ENCODE measurements at places on chromosomes 7 and 10.

DNA sequence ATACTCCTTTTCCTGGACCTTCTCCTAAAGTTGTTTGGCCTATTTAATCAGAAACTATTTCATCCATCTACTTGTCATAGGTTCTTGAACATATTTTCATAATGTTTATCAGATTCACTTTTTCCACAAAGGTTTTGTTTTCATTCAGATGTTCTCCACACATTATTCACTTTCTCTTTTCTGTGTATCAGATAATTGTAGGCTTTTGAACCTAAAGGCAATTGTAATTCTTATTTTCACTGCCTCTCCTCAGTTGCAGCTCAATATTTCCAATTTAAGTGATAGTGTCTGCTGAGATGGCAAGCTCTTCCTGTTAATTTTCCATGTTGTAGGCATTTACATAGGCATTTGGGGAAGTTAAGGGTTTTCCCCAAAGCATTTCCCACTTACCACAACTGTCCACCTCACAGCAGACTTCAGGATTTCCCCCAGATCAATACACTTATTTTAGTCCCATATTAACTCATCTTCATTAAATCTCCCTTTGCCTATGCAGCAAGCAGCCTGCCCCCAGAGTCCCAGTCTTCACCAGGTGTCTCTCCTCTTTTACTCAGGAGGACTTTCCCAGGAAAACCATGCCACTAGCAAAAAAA is 12.3 kb upstream of the IKZF1 start:
- no peak for DNase-seq

DNA sequence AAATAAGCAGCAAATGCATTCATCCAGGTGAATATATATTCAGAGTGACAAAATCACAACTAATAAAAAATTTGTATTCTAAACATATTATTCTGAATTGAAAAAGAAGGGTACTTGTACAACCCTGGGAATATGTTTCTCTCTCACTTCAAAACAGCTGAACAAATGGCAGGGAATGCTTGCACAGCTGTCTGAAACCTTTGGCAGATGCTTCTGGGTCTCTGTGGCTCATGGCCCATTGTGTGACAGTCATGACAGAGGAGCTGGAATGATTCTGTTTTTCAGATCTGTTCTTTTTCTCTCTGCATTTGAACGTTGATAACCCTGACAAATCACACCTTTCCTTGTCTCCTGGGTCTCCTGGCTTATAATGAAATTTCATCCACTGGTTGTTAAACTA is 275.7 kb upstream of the FZD1 start:
- DNase-seq = no peak

GRCh38 chr10:11096422-11096821 is 78.8 kb downstream of the CELF2 start:
- DNase-seq = no peak

DNA sequence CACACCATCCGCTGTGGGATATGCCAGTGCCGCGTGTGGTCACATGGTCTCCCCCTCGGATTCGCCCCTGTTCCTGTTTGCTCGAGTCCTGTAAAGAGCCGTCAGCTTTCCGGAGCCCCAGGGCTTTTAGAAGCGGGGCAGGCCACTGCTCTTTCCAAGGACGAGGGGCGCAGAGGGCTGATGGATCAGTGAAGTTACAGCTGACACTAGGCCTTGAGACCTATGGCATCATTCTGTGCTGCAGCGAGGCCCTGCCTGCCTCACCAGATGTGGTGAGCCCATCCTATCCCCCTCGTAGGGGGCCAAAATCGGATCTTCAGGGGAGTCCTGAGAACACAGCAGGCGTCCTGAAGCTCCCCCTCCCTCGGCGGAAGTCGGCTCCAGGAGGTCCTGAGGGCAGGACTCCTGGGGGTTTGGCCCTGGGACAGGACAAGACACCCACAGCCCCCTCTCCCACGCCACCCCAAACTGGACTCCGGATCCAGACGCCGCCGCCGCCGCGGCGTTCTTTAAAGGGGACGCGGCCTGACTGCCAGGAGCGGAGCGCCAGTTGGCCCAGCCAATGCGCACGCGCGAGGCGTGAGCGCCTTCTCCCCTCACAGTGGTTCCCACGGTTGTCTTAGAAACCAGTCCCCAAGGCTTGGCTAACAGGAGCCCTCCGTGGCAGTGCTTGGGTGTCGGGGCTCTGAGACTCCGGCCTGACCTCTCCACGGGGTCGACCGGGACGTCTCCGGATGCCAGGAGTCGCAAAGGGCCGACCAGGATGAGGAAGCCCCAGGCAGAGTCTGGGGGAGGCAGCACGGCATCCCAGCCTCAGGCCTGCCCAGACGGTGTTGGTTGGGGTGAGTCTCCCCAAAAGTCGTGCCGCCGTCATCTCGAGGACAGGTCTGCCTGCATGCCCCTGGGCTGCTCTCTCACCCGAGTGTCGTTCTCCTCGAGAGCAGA is 371.7 kb downstream of the ZNF716 start:
- DNase-seq = no peak

GRCh38 chr7:157801971-157802675 is 465.3 kb downstream of the DNAJB6 start:
- DNase-seq = no peak

- DNase-seq = no peak
Observed at GRCh38 chr10:74310652-74311257, 159.7 kb downstream of the ADK start.

- no peak for DNase-seq
Observed at GRCh38 chr7:143467724-143468123, 9.9 kb upstream of the TAS2R41 start.

- DNase-seq = no peak
Observed at GRCh38 chr7:158473946-158474345, 113.7 kb downstream of the PTPRN2 start.

GRCh38 chr7:95886501-95887090 is 114.2 kb downstream of the DYNC1I1 start:
- DNase-seq = no peak

GRCh38 chr10:73517166-73517888 is 21.5 kb upstream of the PPP3CB start:
- no peak for DNase-seq

DNA sequence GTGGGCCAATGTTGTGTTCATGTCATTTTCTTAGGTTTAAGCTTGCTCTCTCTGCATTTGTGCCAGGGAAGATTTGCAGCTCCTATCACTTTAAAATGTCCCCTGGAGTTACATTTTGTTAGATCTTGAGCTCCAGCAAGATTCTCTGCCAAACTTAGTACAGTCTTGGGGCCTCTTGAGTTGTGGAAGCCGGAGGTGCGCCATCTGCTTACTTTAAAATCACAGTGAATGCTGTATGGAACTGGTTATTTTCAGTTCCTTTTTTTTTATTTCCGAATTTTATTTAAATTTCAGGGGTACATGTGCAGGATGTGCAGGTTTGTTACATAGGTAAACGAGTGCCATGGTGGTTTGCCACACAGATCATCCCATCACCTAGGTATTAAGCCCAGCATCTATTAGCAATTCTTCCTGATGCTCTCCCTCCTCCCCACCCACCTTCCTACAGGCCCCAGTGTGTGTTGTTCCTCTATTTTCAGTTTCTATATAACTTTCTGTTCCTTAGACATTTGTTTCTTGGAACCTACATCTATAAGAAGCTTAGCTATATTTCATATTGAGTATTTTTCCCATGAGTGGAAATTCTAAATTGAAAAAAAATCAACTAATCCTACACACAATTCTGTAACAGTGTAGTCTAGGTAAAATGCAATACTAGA is 114.4 kb upstream of the CREB5 start:
- no peak for DNase-seq

DNA sequence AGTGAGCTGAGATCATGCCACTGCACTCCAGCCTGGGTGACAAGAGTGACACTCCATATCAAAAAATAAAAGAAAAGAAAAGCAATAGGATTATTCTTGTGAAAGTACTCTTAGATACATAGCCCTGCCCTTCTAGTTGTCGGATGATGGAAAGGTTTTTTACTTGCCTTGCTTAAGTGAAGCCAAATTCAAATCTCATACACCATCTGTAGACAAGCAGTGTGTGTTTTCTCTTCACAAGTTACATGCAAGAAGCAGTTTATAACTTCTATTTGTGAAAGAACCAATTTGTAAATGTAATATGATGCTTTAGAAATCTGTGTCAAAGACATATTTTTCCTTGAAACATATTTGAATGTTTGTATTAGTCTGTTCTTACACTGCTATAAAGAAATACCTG is 15.8 kb upstream of the MPP7 start:
- no peak for DNase-seq

DNA sequence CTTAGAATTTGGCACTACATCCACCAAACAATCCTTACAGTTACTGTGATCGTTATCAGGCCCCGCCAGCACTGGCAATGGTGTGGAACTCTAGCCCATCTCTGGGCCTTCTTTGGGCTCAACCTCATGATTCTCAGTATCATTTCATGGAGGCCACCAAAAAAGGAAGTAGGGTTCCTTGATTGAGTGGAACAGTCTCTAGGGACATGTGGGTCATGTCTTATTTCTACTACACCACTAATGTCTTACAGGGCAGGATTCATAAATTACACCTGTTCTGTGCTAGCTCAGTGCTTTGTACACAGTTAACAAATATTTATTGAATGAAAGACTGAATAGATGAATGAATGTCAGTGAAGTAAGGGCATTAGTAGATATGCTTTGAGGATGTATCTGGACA is 53.9 kb downstream of the AP3M1 start:
- no peak for DNase-seq

DNA sequence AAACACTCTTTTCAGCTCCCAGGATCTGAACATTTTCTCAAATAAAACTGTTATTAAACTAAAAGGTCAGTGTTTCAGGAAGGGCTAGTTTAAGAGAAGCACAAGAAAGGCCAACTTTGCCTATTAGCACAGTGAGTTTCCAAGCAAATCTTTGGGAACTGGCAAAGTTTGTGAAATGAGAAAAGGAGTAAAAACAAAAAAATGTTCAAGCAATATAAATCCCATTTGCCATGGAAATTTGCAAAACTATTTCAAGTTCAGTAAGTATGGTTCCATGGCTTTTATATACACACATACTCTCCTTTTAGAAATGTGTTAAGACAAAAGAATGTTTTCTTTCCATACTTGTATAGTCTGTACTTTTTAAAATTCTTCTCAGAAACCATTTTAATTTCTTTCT is 51.5 kb downstream of the CHCHD3 start:
- no peak for DNase-seq

- no peak for DNase-seq
Observed at GRCh38 chr10:52250510-52250909, 63.6 kb upstream of the DKK1 start.

DNA sequence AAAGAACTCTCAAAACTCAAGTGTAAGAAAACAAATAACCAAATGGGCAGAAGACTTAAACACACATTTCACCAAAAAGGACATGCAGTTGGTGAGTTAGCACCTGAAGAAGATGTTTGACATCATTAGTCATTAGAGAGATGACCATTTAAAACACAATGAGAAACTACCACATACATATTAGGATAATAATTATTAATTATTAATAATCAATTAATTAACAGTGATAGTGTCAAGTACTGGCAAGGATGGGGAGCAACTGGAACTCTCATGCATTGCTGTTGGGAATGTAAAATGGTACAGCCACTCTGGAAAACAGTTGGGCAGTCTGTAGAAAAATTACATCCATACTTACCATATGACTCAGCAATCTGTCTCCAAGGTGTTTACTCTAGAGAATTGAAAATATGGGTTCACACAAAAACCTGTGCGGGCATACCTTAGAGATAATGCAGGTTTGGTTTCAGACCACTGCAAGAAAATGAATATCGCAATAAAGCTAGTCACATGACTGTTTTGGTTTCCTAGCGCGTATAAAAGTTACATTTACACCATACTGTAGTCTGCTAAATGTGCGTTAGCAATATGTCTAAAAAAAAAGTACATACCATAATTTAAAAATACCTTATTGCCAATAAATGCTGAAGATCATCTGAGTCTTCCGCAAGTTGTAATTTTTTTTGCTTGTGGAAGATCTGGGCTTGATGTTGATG is 30.3 kb downstream of the ARID5B start:
- no peak for DNase-seq

GRCh38 chr7:124428781-124429180 is 336.8 kb downstream of the GPR37 start:
- no peak for DNase-seq

- DNase-seq = no peak
Observed at GRCh38 chr7:1679966-1680730, 10.1 kb downstream of the ELFN1 start.

DNA sequence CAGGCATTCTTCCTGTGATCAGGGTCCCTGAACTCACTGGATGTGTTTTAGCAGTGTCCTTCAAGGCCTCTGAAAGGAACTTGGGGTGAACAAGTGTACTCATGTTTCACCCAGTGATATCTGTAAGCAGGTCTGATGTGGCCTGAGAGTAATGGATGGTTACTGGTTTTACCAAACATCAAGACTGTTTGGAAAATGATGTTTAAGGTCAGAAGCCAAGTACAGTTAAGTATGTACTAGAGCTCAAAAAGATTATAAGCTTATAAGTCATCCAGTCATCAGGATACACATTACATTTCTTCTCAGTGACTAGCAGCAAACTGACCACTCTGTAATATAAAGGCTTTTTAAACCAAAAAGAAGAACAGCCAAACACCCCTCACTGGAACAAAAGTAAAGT is 79.8 kb upstream of the PTN start:
- peak; percentile 26 for DNase-seq

DNA sequence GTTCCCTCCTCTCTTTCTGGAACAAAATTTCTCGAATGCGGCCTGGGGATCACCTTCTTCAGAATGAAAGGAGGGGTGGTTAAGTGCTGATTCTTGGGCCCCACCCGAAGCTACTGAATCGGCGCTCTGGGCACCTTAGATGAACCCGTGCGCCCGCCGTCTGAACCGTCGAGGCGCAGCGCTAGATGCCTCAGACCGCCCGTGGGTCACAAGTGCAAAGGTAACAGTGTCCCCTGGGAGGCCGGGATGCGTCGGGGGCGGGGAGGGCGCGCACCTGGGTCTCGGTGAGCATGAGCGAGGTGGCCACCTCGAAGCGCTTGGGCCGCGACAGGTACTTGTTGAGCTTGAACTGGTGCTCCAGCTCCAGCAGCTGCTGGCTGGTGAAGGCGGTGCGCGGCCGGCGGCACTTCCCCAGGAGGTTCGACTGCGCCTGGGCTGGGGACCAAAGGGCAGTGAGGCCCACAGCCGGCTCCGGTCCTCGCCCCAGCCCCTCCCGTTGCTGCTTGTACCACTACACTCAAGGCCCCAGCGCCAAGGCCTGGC is 4.2 kb downstream of the MNX1 start:
- DNase-seq = no peak

GRCh38 chr10:103080891-103081581 is 112.0 kb downstream of the NT5C2 start:
- DNase-seq = no peak

GRCh38 chr10:24701447-24701846 is 22.2 kb downstream of the ARHGAP21 start:
- no peak for DNase-seq

DNA sequence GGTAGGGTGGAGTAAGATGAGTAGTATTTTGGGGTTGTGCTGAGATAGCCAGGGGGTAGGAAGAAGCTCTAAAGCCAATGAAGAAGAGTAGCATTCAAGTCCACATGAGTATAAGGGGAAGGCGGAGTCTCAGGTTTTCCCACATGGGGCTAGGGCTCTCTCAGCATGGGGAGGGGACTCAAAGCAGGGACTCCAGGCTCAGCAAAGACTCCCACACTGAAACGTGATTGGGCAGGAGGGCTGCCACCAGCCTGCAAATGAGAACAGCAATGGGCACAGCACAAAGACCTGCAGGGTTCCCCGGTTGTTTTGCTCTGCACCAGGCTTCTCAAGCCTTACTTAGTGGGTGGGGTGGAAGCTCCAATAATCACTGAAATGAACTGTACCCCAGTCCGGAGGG is 1.5 kb upstream of the NRAP start:
- no peak for DNase-seq
